ENCODE measurements at places on chromosomes 7 and 10. TPM values are rescaled to one million over a fixed set of nuclear protein-coding genes. Genes with fewer than 3 reads are reported as not detected.

DNA sequence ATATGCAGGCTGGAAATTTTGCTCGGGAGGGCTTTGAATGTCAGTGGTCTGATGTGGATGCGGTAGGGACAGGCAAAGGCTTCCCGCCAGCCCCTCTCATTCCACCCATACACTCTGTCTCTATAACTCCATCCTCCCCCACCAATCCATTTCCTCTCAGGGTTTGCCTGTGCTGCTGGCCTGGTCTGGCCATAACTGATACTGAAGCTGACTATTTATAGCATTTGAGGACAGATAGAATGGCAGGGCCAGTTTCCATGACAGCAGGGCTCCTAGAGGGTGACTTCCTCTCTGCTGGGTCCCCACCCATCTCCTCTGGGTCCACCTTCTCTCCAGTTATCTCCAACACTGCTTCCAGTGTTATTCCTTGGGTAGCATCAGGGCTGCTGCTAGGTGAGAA, 6.6 kb upstream of the PDLIM1 start:
- no peak overlapping the region for H3K4me3 ChIP-seq
- H3K27me3 ChIP-seq, result peaks cover 4% of the 10 kb centered on the region
- peaks cover 17% of the 10 kb centered on the region for H3K4me1 ChIP-seq

GRCh38 chr7:52726493-52726892, 308.9 kb upstream of the POM121L12 start:
- no peak overlapping the region for H3K4me3 ChIP-seq
- H3K27me3 ChIP-seq, result no peaks in the 10 kb centered on the region
- H3K36me3 ChIP-seq, result no peaks in the 10 kb centered on the region
- H3K4me1 ChIP-seq, result no peaks in the 10 kb centered on the region
- H3K27ac ChIP-seq, result no peak overlapping the region

DNA sequence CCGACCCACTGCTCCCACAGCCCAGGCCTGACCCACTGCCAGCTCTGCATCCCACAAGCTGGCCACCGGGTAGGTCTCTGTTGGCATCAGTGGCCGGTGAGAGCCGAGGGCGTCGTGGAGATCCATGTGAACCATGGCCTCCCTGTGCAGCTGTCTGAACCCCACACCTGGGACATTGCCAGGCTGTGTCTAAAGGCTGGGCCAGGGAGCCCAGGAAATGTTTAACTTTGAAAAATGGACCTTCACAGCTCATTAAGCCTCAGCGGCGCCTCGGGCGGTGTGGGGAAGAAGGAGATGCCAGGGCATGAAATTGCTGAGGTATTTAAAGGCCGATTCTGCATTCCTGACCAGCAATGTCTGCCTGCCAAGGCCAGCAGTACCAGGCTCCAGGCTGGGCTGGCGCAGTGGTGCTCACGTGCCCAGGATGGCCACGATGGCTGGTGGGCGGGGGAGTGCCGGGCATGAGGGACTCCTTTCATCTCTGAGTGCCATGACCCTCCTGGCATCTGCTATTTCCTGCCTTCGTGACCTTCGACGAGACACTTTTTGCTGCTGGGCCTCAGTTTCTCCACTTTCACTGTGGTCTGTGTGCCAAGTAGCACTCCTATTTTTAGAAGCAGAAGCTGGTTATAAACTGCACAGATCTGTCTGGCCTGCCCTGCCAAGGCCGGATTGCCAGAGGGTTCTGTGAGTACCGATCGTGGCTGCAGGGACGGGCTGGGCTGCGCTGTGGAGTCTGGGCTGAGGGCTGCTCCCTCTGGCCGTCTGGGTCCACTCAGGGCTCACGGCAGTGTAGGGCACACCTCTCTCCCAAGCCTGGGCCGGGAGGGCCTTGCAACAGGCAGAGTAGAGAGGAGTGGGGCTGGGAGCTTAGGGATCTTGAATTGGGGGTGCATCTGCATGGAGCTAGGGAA, 21.8 kb downstream of the ELFN1 start:
- no peaks in the 10 kb centered on the region for H3K4me1 ChIP-seq
- H3K36me3 ChIP-seq, result no peaks in the 10 kb centered on the region
- no peak overlapping the region for H3K4me3 ChIP-seq

- no peak overlapping the region for H3K27ac ChIP-seq
- no peaks in the 10 kb centered on the region for H3K4me1 ChIP-seq
- no peak overlapping the region for H3K4me3 ChIP-seq
- DNase-seq, result no peak
- H3K36me3 ChIP-seq, result peaks cover 64% of the 10 kb centered on the region
These were observed 16.9 kb upstream of the GET4 start for GRCh38 chr7:859359-860030.

- DNase-seq, result no peak
- peaks cover 62% of the 10 kb centered on the region for H3K36me3 ChIP-seq
- H3K27me3 ChIP-seq, result no peaks in the 10 kb centered on the region
- peaks cover 58% of the 10 kb centered on the region for H3K4me1 ChIP-seq
- H3K4me3 ChIP-seq, result no peak overlapping the region
These were observed 17.9 kb downstream of the OGDH start for GRCh38 chr7:44624318-44624717.

GRCh38 chr7:135075716-135076115, 72.2 kb upstream of the TMEM140 start:
- no peaks in the 10 kb centered on the region for H3K36me3 ChIP-seq
- H3K4me3 ChIP-seq, result no peak overlapping the region
- H3K27me3 ChIP-seq, result peaks cover 2% of the 10 kb centered on the region
- DNase-seq, result no peak

DNA sequence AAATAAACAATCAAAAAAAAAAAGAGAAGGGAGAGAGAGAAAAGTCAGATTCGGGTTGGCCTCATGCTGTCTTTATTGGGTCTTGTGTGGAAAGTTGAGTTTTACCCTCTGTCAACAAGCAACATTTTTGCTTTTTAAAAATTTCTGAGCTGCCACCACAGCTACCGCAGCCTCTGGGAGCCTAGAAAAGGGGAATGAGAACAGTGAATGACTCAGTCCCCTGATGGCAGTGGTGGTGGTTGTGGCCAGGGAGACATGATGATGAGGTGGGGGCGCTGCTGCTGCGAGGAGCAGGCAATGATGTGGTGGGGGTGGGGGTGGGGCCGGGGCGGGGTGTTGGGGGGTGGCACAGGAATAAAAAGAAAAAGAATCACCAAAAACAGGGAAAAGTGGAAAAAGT, 20.0 kb upstream of the CREB3L2 start:
- H3K27ac ChIP-seq, result no peak overlapping the region
- H3K4me3 ChIP-seq, result no peak overlapping the region
- no peak for DNase-seq
- H3K4me1 ChIP-seq, result peaks cover 3% of the 10 kb centered on the region
- no peaks in the 10 kb centered on the region for H3K27me3 ChIP-seq
- H3K36me3 ChIP-seq, result no peaks in the 10 kb centered on the region

DNA sequence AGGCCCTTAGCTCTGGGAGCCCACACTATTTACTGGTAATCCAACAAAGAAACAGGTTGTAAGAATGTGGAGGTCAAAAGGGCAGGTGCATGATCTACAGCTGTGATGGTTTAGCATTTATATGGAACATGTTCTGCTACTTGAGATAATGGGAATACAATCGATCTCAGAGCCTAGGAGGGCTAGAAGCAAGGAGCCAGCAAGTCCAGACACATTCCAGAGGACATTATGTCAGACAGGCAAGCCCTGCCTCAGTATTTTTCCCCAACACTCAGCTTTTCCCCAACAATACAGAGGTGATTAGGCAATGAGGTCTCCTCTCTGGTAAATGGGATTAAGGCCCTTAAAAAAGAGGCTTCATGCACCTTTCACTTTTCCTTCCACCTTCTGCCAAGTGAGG, 21.4 kb upstream of the GNAT3 start:
- H3K36me3 ChIP-seq, result no peaks in the 10 kb centered on the region
- no peak overlapping the region for H3K27ac ChIP-seq
- no peaks in the 10 kb centered on the region for H3K4me1 ChIP-seq
- H3K4me3 ChIP-seq, result no peak overlapping the region
- no peaks in the 10 kb centered on the region for H3K27me3 ChIP-seq

- no peaks in the 10 kb centered on the region for H3K27me3 ChIP-seq
- DNase-seq, result no peak
- H3K27ac ChIP-seq, result no peak overlapping the region
These were observed 185.1 kb downstream of the ARL4A start for GRCh38 chr7:12872487-12872886.

DNA sequence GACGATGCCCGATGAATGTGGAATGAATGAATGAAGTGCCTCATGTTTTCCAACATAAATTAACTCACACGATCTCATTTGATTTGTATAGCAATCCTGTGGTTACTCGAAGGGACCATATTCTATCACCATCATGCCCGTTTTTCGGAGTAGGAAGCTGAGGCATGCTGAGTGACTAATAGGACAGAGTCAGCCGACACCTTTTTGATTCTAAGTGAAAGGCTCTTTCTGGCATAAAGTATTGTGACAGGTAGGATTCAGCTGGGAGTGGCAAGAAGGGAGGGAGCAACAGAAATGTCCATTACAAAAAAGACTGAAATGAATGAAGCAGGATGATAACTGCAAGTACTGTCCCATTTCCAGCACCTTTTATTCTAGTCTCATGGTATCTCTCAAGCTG, 55.7 kb downstream of the KLRG2 start:
- peaks cover 2% of the 10 kb centered on the region for H3K4me1 ChIP-seq
- H3K27ac ChIP-seq, result no peak overlapping the region
- H3K36me3 ChIP-seq, result peaks cover 21% of the 10 kb centered on the region
- no peak for DNase-seq
- H3K27me3 ChIP-seq, result no peaks in the 10 kb centered on the region

GRCh38 chr7:12539681-12540080, 30.8 kb upstream of the SCIN start:
- H3K4me3 ChIP-seq, result no peak overlapping the region
- DNase-seq, result no peak
- no peaks in the 10 kb centered on the region for H3K27me3 ChIP-seq
- no peaks in the 10 kb centered on the region for H3K36me3 ChIP-seq

GRCh38 chr10:46524472-46525176, 31.8 kb downstream of the GPRIN2 start:
- no peak for DNase-seq
- no peak overlapping the region for H3K4me3 ChIP-seq
- no peaks in the 10 kb centered on the region for H3K27me3 ChIP-seq
- no peaks in the 10 kb centered on the region for H3K36me3 ChIP-seq

- no peaks in the 10 kb centered on the region for H3K4me1 ChIP-seq
- no peak overlapping the region for H3K4me3 ChIP-seq
- no peaks in the 10 kb centered on the region for H3K36me3 ChIP-seq
- DNase-seq, result no peak
- H3K27me3 ChIP-seq, result no peaks in the 10 kb centered on the region
These were observed 114.5 kb downstream of the ATE1 start for GRCh38 chr10:121813211-121813815.

DNA sequence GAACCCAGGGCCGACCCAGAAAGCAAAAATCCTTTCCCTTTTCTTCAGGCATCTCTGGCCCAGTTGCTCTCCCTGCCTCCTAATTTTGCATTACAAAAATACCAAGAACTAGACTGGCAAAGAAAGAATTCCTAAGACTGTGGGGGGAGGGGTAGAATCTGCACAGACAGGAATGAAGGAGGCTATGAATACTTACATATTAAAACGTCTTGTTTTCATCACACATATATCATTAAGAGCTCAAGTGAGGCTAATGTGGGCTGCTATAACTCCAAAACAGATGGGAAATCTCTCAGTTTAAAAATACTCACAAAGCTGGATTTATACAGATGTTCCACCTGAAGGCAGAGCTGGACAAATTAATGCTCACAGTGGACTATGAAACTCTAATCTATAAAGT, 29.2 kb upstream of the MKX start:
- no peak overlapping the region for H3K4me3 ChIP-seq
- no peak overlapping the region for H3K27ac ChIP-seq
- H3K4me1 ChIP-seq, result peaks cover 4% of the 10 kb centered on the region
- DNase-seq, result no peak
- H3K36me3 ChIP-seq, result no peaks in the 10 kb centered on the region
- H3K27me3 ChIP-seq, result peaks cover 32% of the 10 kb centered on the region

- H3K4me1 ChIP-seq, result no peaks in the 10 kb centered on the region
- H3K27me3 ChIP-seq, result no peaks in the 10 kb centered on the region
- H3K4me3 ChIP-seq, result no peak overlapping the region
- peaks cover 34% of the 10 kb centered on the region for H3K36me3 ChIP-seq
- no peak for DNase-seq
These were observed 22.9 kb downstream of the ABRAXAS2 start for GRCh38 chr10:124824507-124824906.

DNA sequence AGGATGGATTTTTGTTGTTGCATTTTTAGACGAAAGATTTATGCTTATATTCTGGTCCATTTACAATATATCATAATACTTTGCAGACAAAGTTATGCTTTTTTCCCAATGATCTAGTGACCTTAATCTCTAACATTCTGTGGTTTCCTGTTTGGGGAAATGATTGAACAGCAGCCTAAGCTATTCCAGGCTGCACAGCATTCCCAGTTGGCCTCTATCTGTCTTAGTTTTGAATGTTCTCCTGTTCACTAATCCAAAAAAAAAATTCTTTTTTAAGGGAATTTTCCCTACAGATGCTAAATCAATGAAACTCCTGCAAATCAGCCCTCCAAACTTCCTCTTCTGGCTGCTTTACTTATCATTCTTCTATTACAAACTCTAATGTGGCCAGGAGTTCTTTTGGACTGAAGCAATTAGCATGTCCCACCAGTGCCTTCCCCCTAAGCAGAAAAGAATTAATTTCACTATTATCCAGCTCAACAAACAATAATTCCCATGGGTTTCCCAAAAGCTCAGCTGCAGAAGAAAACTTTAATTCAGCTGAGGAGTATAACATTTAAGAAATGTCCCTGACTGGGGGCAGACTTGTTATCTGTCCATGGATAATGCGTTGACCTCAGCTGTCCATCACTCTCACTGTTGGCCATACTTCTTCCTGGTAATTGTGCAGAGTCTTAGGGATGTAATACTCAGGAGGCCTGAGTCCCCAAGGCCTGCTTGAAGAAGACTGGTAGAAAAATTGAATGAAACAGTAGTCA, 81.9 kb upstream of the TRIL start:
- no peaks in the 10 kb centered on the region for H3K36me3 ChIP-seq
- peaks cover 8% of the 10 kb centered on the region for H3K4me1 ChIP-seq
- no peak overlapping the region for H3K27ac ChIP-seq
- no peak overlapping the region for H3K4me3 ChIP-seq

The NKX1-2 gene
- total RNA-seq, result not detected

The DPP6 gene
- total RNA-seq, result not detected

The RNF133 gene
- not detected for total RNA-seq

The KIF11 gene
- total RNA-seq, result 41.4 TPM

The NRCAM gene
- 0.05 TPM for total RNA-seq

The KLF6 gene
- 126 TPM for total RNA-seq

The SPDYE17 gene
- total RNA-seq, result not detected

The TAC1 gene
- total RNA-seq, result 2.0 TPM

Measured in activated T-helper 2 cell treated with anti-CD3 and anti-CD28 coated beads, Interferon-gamma antibody, Interleukin-2, Interleukin-4, amounts not matched to agents 10 μg/mL and 5 μg/mL and 100 μg/mL, durations not matched to agents 14 hours and 24 hours and 36 hours (primary cell).